DND-41 (cell line): ENCODE measurements at places on chromosomes 1 and 21.

- no peak for DNase-seq
Measured at GRCh38 chr1:184300446-184300845, 86.4 kb upstream of the C1orf21 start.

- no peak for DNase-seq
Measured at GRCh38 chr1:233442026-233442780, 114.7 kb downstream of the MAP3K21 start.

DNA sequence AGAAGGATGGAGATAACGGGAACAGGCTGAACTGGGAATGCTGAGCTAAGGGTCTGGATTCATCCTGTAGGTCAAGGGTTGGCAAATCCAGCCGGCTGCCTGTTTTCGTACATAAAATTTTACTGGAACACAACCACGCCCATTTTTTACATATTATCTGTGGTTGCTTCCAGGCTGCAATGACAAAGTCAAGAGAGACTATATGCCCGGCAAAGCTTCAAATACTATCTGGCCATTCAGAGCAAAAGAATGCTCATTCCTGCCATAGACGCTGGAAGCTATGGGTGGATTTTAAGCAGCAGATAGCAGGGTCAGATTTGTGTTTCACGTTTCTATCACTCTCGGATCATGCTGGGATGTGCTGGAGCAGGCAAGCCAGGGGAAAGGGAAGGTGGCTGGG, 137.9 kb upstream of the EDN2 start:
- peak; percentile 0 for DNase-seq

- DNase-seq = no peak
Measured at GRCh38 chr1:59866462-59866861, 51.7 kb downstream of the HOOK1 start.

GRCh38 chr1:46017876-46018503, 114.4 kb downstream of the PIK3R3 start:
- no peak for DNase-seq

GRCh38 chr1:163361123-163361934, 39.6 kb downstream of the NUF2 start:
- no peak for DNase-seq

GRCh38 chr1:116948046-116948445, 38.3 kb downstream of the PTGFRN start:
- DNase-seq = no peak

- DNase-seq = no peak
Measured at GRCh38 chr1:101284021-101284420, 47.2 kb downstream of the S1PR1 start.

DNA sequence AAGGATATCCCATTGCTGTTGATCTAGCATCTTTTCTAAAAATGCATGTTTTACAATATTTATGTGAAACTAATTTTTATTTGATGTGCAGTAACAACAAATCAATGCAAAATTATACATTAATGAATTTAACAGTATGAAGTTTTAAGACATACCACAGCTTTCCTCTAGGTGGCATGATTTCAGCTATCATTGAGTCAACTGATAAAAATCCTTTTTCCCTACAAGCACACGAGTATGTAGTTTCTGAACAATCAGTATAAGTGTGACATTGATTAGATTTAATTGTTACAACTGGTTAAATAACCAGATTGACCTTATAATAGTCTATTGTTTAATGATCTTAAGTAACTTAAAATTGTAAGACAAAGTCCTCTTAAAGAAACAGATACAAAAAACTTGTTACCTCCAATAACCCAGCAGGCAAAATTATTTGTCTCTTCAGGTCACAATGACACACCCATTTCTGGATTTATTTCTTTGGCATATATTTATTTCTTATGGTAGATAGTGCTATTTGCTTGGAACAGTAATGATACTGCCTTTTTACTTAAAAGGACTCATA, 5.8 kb upstream of the TGFB2 start:
- no peak for DNase-seq

- no peak for DNase-seq
Measured at GRCh38 chr1:210489491-210489890, 160.8 kb downstream of the HHAT start.

DNA sequence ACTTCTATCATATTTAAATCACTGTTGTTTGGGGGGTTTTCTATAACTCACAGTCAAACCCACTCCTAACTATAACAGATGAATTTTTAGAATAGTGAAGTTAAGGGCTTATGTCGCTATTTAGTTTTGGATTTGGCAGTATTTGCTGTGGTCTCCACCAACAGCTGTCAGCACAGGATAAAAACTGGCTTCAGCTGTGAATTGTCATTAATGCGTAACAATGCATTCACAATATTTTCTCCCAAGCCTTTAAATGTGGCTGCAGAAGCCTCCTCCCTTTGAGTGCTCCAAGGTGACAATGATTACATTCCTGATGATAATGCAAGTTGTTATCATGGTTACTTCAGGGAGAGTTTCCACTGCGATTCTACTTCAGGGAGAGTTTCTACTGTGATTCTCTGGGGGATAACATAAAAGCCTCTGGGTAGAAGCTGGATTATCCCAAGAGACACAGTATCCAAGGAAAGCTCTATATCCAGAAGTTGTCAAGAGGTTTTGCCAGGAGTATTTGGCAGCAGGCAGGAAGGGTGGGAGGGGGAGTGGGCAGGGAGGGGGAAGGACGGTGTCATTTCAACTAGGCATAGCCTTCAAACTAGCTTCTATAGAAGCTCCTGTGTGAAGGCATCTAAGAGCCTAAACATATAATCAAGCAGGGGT, 14.9 kb upstream of the SMIM12 start:
- DNase-seq = no peak

- no peak for DNase-seq
Measured at GRCh38 chr1:109252893-109253802, 3.8 kb downstream of the CELSR2 start.

- no peak for DNase-seq
Measured at GRCh38 chr1:26832249-26832960, 5.9 kb downstream of the ZDHHC18 start.

GRCh38 chr1:3162322-3162882, 93.4 kb downstream of the PRDM16 start:
- no peak for DNase-seq

- no peak for DNase-seq
Measured at GRCh38 chr1:226643177-226643576, 94.6 kb downstream of the STUM start.

DNA sequence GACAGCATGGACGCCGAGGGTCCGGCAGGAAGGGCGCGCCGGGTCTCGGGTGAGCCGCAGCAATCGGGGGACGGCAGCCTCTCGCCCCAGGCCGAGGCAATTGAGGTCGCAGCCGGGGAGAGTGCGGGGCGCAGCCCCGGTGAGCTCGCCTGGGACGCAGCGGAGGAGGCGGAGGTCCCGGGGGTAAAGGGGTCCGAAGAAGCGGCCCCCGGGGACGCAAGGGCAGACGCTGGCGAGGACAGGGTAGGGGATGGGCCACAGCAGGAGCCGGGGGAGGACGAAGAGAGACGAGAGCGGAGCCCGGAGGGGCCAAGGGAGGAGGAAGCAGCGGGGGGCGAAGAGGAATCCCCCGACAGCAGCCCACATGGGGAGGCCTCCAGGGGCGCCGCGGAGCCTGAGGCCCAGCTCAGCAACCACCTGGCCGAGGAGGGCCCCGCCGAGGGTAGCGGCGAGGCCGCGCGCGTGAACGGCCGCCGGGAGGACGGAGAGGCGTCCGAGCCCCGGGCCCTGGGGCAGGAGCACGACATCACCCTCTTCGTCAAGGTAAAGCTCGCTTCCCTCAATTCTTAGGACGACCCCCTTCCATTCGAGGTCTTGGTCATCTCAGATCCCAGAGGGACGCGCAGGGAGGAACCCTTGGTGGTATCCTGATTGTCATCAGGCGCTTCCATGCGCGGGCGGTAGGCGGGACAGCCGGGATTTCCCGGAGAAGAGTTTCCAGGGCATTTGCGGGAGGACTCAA, 1.6 kb downstream of the CLIC6 start:
- no peak for DNase-seq

DNA sequence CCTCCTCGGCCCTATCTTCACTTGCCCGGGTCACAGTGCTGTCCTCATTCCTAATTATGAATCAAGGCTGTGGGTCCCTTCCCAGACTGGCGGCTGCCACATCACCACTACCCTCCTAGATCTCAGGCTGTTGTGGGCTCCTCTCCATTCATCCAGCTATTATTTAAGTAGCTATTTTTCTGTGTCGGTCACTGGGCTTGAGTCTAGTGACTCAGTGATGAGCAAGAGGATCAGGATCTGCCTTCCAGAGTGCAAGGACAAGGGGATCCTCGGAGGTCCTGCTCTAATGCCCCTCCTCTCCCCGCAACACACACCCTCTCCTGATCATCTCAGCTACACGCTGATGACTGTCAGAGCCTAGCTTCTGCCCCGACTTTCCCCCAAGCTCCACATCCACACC, 34.1 kb downstream of the CDCP2 start:
- no peak for DNase-seq

- no peak for DNase-seq
Measured at GRCh38 chr1:229905652-229906051, 161.4 kb upstream of the GALNT2 start.

- no peak for DNase-seq
Measured at GRCh38 chr1:100485855-100486258, 52.1 kb upstream of the GPR88 start.

DNA sequence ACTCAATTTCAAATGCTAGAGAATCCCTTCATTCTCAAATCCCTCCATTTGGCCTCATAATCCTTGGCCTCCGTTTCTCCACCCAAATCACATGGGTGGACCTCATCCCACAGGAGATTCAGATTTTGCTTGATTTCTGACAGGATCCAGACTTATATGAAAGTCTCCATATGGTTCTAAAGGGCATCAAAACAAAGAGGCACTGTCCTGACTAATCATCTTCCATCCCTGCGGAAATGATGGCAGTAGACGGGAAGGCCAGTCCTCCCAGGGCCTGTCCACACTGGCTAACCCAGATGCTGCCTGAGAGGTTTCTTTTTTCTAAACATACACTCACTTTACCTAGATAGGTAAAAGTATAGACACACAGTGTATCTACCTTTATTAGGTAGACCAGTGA, 18.8 kb downstream of the ORC1 start:
- DNase-seq = no peak
